ENCODE measurements at places on chromosomes 13 and 19.

DNA sequence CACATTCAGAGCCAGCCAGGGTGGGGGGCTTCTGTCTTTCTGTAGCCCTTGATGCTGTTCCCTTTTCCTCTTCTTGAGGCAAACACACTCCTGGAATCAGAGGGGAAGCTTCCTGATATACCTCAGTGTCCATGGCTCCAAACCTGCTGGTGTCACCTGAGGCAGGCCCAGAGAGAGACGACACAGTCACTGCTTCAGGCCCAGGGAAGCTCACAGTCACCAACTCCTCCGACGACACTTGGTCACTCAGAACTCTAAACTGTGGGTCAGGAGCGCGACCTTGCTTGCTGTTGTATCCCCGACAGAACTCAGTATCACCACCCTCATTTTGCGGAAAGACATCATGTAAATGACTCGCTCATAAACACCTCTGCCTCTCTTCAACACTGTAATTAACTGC lies 1.1 kb downstream of the ATP13A1 start:
- no peak for DNase-seq

- no peak for DNase-seq
Measured at GRCh38 chr13:95874286-95874685, 178.9 kb downstream of the UGGT2 start.

- DNase-seq, result no peak
Measured at GRCh38 chr13:80011448-80012212, 329.3 kb downstream of the SPRY2 start.

DNA sequence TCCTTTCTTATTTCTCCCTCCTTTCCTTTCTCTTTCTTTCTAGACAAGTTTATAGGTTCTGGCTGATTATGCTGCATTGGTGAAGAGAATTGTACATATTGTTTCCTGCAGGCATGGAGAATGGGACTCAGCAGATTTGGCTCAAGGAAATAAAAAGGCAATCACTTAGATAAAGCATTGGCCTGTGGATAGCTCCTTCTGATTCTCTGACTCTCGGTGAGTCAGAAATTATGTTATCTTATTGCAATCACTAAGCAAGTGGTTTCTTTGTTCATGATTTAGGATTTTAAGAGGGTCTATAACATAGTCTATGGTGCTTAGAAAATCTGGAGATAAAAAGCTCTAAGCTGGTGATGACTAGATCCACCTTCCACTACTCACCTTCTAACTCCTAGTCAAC lies 54.0 kb upstream of the POSTN start:
- DNase-seq, result no peak

GRCh38 chr13:76331943-76332712 lies 554.1 kb downstream of the KCTD12 start:
- DNase-seq, result no peak

DNA sequence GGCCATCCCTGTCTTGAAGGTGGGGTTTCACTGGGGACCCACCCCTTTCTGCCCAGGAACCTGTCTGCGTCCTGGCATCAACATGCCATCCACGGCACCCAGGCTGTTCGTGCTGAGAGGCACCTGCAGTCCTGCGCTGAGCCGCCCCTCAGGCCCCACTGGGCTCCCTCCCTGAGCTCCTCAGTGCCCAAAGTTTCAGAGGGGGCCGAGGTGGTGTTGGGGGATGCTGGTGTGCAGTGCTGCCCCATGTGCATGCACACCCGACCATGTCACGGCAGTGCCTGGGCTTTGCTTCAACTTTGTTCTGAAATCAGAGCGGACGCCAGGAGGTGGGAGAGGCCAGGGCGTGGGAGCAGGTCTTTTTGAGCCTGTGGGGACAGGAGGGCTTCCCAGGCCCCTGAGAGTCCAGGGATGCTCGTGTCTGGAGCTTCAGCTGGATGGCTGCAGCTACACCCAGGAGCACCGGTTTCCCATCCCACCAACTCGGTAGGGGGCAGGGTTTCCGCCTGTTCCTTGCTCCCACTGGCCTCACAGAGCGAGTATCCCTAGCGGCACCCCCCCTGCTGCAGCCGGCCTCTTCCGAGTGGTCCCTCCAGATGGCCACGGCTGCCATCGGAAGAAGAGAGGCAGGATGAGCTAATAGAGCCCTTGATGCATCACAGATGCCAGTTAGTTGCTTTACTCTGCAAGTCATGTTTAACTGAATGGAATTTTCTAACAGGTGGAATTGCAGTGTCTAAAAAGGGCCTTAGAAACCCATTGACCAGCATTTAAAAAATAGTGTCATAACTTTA lies 44.0 kb downstream of the WDFY2 start:
- no peak for DNase-seq

DNA sequence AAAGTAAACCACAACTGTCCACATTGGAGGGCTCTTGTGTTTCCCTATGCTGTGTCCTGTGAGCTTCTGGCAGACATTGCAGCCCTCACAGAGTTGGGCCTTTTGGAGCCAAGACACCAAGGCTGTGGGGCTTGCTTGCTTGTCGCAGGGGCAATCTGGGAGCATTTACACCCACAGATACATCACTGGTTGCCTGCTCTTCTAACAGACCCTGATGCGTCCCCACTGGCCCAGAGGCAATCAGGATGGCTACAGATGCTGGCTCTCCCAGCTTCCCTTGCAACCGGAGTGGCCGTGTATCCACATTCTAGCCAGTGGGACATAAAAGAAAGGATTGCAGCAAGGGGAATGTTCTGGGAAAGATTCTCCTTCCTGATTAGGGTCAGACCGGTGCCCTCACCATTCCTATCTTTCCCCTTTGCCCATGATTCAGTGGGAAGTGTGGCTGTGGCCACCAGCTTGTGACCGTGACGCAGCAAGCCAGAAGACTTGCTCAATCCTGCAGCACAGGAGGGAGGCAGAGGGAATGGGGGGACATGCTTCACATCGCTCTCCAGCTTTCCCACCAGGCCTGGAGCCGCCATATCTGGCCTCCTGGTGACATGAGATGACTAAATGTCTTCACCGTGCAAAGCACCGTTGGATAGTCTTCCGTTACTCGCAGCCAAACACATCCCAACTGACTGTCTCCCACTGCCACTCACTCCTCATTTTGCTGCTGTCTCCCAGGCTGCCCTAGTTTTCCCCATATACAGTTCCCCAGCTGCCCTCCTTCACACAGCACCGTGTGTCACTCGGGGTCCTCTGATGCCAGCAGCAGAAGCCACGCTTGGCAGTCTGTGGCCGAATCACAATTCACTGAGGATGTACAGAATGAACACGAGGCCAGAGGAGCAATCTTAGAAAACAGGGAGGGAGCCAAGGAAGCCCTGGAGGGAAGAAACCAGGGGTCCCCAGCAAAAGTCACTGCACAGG lies 151.0 kb downstream of the DPF1 start:
- no peak for DNase-seq

GRCh38 chr13:39110518-39111097 lies 72.4 kb downstream of the NHLRC3 start:
- DNase-seq, result no peak

- no peak for DNase-seq
Measured at GRCh38 chr13:88592105-88592504, 920.9 kb downstream of the SLITRK5 start.

DNA sequence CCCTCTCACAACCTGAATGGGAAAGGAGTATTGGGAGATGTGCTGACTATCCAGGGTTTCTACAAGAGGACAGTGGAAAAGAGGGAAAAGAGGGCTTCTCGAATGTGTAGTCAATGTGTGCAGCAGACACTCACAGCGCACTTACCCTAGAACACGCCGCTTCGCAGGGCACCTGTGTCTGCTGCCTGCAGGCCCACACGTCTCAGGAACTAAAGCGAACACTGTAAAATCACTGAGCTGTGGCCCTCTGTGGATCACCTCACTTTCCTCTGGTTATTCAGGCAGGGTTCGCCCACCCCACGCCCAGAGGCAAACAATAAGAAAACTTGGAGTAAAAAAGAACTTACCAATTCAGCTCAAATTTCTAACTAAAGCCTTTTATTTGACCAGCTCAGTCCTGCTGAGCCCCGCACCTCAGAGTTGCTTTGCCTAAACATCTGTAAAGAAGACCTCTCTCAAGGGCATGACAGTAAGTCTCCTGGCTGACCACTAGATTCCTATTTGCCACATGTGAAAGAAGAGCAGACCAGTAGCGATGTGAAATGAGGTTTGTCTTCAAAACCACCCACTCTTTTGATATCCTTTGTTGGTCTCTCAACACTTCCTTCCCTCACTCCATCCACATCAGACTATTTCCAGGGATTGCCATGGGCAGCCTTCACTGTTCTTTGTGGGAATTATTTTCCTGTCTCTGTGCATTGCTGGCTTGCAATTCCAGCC lies 19.3 kb upstream of the DOCK9 start:
- DNase-seq, result no peak

DNA sequence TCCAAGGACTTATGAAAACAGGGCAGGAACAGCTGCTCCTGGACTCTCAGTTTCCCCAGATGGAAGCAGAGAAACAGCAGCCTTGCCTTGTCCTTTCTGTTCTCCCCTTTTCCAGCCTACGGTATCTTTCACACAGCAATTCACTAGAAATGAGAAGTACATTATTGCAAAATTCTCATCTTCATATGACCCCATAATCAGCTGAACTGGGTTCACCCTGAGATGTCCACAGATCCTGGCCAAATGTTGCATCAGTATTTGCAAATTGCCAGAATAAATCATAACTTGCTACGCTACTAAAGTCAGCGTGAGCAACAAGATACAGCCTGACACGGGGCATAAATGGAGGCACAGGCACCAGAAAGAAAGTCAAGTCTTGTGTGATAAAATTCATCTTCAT lies 16.1 kb downstream of the VSTM1 start:
- DNase-seq, result no peak

DNA sequence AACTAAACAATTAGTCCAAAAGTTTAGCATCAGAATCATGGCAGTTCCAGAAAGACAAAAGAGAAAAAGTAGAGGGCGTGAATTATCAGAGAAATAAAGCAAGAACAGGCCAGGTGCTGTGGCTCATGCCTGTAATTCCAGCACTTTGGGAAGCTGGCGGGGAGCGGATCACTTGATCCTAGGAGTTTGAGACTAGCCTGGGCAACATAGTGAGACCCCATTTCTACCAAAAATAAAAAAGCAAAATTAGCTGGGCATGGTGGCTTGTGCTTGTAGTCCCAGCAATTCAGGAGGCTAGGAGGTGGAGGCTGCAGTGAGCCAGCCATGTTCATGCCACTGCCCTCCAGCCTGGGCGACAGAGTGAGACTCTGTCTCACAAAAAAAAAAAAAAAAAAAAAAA lies 18.4 kb downstream of the ARL11 start:
- no peak for DNase-seq

DNA sequence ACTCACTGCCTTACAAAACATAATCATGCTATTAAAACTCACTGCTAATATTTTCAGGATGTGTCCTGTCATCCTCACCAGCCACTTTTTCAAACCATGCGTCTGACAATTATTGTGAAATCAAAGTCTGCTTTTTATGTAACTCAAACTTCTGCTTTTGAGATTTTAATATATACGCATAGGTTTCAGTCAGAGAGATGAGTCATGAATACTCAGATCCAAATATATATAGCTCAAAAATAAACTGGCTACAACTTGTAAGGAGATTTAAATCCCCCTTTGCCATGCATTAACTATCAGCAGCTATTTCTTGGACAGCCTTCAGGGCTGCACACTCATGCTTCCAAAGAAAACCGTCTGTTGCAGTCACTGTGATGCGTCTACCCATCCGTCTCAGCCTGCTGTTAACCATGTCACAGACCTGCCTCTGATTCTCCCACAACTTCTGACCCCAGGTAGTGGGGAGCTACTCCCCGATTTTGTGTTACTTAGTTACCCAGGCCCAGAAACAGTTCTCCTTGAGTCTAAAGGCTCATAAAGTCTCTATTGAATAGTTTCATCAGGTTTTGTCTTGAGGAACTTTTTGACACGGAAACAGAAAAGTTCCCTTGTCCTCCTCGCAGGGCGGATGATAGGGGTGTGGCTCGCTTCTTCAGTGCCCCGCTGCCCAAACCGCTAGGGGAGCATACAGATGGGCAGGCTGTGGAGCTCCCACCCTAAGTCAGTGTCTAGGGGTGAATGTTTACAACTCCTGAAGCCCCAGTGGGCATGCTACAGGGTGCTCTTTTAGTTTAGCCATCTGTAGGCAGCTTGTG lies 33.8 kb upstream of the SGCG start:
- DNase-seq, result no peak

DNA sequence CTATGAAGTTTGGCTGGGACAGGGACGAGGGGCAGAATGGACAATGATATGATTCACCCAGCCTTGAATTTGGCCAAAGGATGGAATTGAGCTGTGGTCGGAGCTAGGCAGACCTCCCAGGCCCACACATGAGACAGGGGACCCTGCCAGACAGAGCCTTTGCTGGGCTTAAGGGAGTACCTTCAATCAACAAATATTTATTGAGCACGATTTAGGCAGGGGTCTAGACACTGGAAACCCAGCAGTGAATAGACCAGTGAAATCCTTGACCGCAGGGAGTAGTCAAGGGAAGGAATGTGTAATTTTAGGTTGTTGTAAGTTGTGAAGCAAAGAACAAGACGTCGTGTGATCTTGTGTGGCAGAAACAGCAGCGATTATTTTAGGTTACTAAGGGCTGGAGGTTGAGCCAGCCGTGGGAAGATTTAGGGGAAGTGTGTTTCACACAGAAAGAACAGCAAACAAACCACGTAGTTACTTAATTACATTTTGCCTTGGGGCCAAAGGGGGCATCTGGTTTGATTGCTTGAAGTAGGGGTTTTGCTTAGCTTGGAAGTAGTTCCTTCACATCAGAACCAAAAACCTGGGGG lies 16.9 kb upstream of the AP1M2 start:
- peak; percentile 11 for DNase-seq

GRCh38 chr19:58474291-58474996 lies 1.7 kb upstream of the ZNF446 start:
- no peak for DNase-seq

DNA sequence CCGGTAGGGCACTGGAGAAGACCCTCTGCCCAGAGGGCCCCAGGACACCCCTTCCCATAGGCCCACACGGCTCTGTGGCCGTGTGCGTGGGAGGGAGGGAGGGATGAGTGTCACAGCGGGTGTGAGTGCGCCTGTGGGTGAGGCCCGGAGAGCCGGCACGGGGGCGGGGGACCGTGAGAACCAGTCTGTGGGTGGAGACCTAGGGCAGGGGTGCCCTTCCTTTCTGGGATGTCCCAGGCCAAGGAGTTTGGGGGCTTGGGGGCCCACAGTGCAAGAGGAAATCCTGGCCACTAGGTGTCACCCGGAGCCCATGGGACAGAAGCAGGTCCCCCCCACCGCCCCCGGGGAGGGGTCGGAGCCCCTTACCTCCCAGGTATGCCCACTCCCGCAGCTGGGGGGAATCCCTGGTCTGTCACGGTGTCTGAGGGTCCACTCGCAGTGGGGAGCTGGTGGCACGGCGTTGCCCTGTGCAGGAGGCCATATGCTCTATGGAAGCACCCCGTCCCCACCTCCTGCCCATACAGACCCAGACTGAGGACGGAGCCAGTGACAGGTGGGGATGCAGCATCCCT lies 16.0 kb upstream of the SLC7A10 start:
- peak; percentile 41 for DNase-seq
